ENCODE measurements at places on chromosomes 7 and 10. TPM values are rescaled to one million over a fixed set of nuclear protein-coding genes. Genes with fewer than 3 reads are reported as not detected.

- no peaks in the 10 kb centered on the region for H3K4me1 ChIP-seq
- DNase-seq, result peak; percentile 1
- no peaks in the 10 kb centered on the region for H3K27me3 ChIP-seq
- H3K36me3 ChIP-seq, result no peaks in the 10 kb centered on the region
These were observed 624.0 kb downstream of the NRG3 start for GRCh38 chr10:82498976-82499375.

- peaks cover 34% of the 10 kb centered on the region for H3K4me1 ChIP-seq
- H3K27me3 ChIP-seq, result no peaks in the 10 kb centered on the region
- H3K27ac ChIP-seq, result peak overlapping the region; percentile 74
- H3K36me3 ChIP-seq, result peaks cover 4% of the 10 kb centered on the region
- no peak for DNase-seq
- no peak overlapping the region for H3K4me3 ChIP-seq
These were observed 10.7 kb downstream of the NCOA4 start for GRCh38 chr10:46019569-46020343.

- no peaks in the 10 kb centered on the region for H3K36me3 ChIP-seq
- DNase-seq, result no peak
- H3K27ac ChIP-seq, result no peak overlapping the region
- H3K4me3 ChIP-seq, result no peak overlapping the region
- no peaks in the 10 kb centered on the region for H3K4me1 ChIP-seq
These were observed 161.7 kb upstream of the TPK1 start for GRCh38 chr7:144997512-144997911.

RTKN2 gene
- 7.1 TPM for total RNA-seq
